T-helper 2 cell (primary cell): ENCODE measurements at places on chromosomes 2 and 18.

DNA sequence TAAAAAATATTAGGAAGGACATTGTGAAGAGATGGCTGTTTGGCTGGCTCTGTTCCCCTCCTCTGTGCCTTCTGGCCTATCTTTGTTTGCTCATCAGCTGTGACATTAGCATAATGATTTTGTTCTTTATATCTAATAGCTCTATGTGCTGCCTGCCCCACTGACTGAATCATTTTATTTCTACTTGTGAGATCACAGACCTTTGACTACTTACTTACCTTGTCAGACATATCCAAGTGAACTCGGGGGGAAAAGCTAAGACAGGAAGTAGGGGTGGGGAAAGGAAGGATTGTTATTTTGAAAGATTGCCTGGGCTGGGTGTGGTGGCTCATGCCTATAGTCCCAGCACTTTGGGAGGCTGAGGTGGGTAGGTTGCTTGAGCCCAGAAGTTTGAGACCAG is 104.2 kb downstream of the ASAP2 start:
- DNase-seq, result no peak

DNA sequence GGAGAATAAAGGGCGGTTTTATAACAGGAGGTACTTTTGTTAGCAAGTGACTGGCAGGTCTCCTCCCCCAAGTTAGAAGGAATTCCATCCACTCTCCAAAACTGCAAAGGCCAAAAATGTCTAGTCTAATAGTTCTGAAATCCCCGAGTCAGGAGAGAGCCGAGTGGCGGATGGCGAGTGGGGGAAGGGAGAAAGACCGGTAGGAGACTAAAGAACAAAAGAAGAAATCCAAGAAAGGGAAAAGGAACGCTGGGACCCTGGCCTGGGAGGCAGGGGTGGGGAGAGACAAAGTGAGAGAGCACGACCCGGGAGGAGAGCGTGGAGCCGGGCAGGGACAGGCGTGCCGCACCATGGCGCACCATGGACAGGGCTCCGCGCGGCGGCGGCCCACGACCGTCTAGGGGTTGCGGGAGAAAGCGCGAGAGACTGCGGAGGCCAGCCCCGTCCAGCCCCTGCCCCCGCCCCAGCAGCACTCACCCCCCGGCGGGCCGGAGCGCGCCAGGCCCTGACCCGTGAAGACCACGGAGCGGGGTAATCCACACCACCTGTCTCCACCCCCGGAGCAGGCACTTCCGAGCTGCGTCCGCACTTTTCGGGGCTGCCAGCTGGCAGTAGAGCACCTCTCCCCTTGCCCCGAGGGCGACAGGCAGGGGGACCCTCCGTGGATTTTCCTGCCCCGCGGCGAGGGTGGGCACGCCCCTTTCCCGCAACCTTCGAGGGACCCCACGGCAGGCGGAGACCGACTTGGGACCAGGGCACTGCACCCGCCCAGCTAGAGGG is 1.6 kb downstream of the CDH2 start:
- DNase-seq, result no peak

DNA sequence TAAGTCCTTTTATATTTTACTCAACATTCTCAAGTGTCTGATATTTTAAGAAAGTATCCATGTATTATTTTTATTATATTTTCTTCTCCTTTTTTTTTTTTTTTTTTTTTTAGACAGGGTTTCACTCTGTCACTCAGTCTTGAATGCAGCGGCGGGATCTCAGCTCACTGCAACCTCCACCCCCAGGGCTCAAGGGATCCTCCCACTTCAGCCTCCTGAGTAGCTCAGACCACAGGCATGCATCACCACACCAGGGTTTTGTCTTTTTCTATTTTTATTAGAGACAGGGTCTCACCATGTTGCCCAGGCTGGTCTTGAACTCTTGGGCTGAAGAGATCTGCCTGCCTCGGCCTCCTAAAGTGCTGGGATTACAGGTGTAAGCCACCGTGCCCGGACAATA is 212.1 kb downstream of the TCF4 start:
- DNase-seq, result no peak

DNA sequence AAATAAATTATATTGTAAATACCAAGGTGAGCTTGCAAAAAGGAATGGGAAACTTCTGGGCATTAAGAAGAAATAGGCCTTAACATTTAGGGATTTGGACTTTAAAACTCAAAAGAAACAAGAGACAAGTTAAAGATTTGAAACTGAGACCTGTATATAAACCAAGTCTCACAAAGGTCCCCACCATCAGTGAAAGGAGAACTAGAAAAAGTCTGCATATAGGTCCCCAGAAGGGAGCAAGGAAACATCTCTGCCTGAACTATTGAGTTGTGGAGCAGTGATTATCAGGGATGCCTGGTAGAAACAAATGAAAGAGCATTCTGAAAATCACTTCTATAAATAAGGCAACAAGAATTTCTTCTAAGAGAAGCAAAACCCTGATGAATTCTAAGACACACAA is 30.5 kb upstream of the ITGAV start:
- DNase-seq, result no peak

DNA sequence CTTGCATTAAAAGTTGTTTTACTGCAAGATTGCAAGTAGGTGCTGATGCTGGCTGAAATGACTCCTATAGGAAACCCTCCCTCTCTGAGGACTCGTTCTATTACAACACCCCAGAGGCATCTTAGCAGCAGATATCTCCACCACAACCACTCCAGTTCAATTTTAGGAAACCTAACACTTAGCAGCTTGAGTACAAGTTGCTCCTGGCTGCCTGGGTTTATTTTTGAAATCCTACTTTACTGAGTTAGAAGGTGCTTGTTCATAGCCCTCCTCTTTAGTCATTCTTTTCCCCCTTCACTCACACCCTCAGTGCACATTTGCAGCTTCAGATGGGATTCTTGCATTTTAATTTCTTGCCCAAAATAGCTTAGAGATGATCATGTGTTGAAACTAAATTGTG is 111.5 kb downstream of the MTCL1 start:
- DNase-seq, result no peak

GRCh38 chr2:58098254-58099095 is 51.9 kb downstream of the VRK2 start:
- no peak for DNase-seq

GRCh38 chr2:37672104-37672869 is 845 bp upstream of the CDC42EP3 start:
- peak; percentile 55 for DNase-seq

GRCh38 chr2:107808959-107809358 is 17.7 kb upstream of the RGPD4 start:
- DNase-seq, result no peak

DNA sequence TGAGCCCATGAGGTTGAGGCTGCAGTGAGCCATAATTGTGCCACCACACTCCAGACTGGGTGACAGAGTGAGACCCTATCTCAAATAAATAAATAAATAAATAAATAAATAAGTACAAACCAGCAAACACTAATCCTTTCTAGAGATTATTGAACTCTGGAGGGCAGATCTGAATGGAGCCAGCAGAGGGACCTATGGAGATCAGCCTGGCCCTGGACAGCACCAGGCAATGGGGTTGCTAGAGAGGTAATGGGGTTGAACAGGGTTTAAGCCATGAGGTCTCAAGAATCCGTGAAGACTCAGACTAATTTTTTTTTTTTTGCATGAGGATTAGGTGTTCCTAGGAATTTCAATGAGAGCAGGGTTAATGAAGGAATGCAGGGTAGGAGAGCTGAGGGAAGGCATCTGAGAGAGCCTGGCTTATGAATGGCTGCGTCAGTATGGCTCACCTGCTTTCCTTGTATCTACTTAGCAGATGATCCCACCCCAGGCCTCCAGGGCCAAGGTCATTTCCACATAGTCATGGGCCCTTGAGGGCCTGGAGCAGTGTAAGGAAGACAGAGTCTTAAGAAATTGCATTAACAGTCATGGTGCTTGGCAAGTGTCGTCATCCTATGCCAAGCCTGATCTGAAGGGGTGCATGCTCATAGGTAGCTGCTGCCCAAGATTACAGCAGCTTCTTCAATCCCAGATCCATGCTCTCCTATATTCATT is 34.6 kb upstream of the IL37 start:
- DNase-seq, result no peak

DNA sequence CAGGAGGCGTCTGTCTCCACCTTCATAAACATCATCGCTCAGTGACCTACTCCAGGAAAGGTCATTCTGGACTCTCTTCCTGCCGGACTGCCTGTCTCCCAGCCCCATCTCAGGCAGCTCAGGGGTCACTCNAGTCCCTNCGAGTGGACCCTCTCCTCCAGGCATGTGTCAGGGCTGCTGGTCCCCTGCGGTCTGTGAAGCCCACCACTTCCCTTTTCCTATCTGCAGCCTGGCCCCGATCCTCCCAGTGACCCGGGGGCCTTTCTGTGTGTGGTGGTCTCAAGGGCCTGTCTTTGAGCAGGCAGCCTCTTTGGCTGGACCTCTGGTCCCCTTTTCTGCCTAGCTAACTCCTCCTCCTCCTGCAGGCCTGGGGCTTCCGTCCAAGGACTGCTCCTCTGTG is 5.9 kb upstream of the PARD6G start:
- no peak for DNase-seq

DNA sequence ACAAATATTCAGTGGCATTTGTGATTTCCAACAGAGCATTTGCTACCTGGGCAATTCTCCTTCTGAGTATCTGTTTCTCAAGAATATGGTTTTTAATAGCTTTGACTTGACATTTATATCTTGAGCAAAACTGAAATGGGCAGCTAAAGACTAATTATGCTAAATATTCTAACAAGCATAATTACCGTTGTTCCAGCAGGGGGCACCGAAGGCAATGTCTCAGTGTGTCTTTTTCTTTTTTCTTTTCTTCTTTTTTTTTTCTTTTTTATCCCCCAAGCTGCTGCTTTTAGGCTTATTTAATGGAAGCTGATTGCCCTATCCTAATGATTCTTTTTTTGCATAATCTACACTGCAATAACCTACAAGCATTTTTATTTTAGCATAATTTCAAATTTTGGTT is 138.9 kb upstream of the NABP1 start:
- no peak for DNase-seq

GRCh38 chr18:10919851-10920250 is 229.5 kb downstream of the PIEZO2 start:
- no peak for DNase-seq

DNA sequence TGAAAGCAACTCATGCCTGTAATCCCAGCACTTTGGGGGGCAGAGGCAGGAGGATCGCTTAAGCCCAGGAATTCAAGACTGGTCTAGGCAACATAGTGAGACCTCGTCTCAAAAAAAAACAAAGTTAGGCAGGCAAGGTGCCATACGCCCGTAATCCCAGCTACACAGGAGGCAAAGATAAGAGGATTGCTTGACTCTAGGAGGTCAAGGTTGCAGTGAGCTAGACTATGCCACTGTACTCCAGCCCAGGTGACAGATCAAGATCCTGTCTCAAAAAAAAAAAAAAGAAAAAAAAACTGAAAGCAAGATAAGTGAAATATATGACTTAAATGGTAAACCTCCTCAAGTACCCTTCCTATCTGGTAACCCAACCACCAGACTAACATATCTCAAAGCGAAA is 59.8 kb downstream of the USP34 start:
- DNase-seq, result peak; percentile 2

- DNase-seq, result no peak
These were observed 206.5 kb downstream of the PRKCE start for GRCh38 chr2:45857867-45858520.

DNA sequence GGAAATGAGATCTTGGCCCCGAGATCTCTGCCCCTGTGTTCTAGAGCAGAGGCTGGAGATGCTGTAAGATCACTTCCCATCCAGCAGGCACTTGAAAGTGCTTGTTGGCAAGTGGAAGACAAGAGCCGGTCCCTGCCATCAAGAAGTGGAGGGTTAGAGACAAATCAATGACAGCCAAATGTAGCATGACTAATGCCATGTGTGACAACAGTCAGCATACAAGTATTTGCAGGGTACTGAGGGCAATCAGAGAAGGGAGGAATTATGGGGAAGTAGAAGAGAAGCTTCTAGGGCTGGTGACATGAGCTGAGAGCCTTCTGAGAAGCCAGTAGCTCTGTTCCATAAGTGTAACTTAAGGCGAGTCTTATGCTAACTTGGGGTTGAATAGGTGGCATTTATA is 58.6 kb downstream of the TMEM17 start:
- no peak for DNase-seq

DNA sequence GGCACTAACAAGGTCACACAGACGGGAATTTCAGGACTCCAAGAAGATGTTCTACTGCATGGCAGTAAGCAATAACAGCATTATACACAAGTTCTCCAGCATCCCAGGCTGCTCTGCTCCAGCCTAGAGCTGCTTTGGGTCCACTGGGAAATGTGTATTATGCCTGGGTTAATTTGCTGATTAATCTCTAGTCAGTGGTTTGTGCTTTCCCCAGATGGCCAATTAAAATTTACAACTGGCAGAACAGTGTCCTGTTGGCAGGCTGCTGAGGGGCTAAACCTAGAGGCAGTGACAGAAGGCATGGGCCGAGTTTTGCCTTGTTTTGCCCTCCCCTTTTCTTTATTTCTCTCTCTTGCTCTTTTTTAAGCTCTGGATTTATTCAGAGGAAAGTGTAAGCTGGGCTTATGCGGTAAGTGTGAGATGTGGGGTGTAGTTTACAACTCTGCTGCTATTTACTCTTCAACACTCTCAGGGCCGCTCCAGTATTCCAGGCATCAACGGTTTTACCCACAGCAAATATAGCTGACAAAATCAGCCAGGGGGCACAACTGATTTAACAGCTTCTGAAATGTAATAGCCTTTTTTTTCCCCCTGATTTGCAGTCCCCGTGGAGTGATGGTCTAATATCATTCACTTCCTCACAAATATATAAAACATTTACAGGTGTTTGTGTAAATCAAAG is 348.0 kb downstream of the GPD2 start:
- no peak for DNase-seq

DNA sequence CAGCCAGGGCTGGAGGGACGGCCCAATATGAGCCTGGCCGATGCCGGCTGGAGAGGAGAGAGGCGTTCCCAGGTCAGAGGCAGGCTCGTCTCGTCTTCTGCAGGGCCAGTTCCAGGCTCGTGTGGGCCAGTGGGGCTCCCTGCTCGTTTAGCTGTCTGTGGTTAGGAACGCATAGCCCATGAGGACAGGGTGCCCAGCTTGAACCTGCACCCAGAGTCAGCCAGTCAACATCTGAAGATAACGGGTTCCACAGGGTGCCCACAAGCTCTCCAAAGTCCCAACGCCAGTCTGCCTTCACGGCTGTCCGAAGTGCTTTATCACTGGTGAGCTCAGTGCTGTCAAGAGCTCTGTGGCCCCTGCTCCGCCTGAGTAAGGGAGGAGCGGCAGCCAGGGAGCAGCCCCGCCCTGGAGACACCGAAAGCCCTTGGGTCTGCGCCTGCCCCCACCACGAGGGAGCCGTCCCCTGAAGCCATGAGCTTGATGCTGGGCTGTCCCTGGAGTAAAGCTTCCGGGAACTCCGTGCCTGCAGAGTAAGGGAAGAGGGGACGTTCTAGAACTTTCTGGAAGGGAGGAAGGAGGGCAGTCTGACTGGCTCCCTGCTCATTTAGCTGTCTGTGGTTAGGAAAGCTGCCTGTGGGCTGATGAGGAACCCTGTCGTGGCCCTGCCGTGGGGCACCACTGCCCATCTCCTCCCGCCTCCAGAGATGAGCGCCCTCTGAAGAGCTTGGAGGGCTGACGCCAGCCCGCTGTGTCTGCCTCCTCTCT is 2.7 kb upstream of the HSBP1L1 start:
- DNase-seq, result no peak

DNA sequence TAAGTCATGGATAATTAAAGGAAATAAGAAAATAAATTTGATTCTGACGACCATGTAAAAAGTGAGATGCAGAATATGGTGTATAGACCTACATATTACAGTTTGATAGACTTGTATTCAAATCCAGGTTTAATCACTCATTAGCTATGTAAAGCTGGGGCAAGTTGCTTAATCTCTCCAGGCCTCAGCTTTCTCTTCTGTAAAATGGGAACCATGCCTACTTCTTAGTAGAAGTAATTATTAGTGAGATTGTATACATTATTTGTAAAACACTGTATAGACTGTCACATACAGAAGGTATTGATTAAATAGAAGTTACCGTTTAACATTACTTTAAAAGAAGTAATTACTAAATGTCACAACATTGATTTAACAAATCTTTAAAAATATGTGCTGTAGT is 392.2 kb downstream of the STK39 start:
- no peak for DNase-seq
